Hematopoietic multipotent progenitor cell treated with erythropoietin and hydrocortisone succinate and interleukin-3 and kit ligand, for 4 days (in vitro differentiated cells): ENCODE measurements at places on chromosomes 1 and 21.

- DNase-seq: no peak
Observed at GRCh38 chr1:182587666-182588499, 1.2 kb downstream of the RNASEL start.

GRCh38 chr1:81305997-81306452 lies 494.7 kb upstream of the ADGRL2 start:
- peak; percentile 75 for DNase-seq

DNA sequence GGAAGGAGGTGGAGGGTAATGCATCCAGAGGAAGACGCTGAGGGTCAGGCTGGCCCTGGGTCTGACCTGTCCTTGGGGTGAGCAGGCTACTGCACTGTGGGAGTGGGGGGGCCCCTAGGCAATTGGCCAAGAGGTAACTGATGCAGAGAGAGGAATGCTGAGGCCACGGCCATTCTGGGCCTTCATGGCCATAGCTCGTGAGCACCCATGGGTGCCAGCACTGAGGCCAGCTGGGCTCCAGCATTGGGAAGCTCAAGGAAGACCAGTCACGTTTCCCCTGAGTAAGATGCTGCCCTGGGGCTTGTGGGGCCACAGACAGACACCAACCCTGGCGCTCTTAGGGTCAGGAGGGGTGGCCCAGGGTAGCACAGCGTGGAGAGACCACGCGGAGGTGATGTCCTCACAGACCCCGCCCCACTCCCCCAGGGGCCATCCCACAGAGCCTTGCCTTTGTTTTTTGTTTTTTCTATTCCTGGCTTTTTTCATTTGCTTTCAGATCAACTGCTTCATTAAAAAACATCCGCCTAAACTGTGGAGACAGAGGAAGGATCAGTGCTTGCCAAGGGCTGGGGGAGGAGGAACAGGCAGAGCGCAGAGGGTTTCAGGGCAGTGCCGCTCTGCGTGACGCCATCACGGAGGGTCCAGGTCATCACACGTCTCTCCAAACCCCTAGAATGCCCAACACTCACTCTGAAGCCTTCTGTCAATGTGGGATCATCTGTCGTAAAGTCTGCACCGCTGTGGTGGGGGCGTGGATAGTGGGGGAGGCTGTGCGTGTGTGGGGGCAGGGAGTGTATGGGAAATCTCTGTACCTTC lies 61.1 kb downstream of the SIK1 start:
- DNase-seq: no peak

DNA sequence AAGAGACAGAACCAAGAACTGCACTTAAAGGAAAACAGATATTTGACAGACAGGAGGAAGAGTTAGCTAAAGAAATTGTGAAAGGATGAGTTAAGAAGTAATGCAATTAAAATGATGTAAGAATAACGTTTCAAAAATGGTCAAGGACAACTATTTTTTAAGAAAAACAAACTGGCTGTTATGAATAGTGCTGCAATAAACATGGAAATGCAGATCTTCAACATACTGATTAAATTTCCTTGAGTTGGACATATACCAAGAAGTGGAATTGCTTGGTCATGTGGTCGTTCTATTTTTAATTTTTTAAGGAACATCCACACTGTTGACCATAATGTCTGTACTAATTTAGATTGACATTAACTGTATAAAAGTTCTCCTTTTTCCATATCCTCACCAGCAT lies 23.1 kb upstream of the PHTF1 start:
- peak; percentile 14 for DNase-seq

GRCh38 chr1:232440325-232441035 lies 189.5 kb downstream of the SIPA1L2 start:
- no peak for DNase-seq

DNA sequence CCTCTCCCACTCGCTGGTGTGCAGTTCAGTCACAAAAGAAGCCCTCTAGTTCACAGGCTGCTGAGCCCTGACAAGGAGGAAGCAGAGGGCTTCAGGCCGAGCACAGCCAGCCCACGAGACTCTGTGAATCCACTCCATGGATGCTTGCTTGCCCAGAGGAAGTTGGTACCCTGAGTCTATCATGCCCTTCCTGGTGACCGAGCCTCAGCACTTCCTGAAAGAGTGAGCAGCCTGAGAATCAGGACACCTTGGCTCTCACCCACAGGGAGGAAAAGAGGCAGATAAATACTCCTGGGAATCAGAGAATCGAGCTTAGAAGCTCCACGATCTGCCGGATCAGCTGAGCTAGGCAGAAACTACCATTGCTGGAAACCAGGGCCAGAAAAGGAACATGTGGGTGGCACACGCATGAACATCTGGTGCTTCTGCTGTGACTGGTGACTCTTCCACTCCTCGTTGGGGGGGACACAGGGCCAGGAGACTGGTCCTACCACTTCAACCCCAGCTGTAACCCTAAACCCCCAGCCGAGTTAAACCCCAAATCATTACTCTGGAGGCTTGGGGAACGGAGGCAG lies 376.3 kb upstream of the CAMK1G start:
- peak; percentile 5 for DNase-seq

DNA sequence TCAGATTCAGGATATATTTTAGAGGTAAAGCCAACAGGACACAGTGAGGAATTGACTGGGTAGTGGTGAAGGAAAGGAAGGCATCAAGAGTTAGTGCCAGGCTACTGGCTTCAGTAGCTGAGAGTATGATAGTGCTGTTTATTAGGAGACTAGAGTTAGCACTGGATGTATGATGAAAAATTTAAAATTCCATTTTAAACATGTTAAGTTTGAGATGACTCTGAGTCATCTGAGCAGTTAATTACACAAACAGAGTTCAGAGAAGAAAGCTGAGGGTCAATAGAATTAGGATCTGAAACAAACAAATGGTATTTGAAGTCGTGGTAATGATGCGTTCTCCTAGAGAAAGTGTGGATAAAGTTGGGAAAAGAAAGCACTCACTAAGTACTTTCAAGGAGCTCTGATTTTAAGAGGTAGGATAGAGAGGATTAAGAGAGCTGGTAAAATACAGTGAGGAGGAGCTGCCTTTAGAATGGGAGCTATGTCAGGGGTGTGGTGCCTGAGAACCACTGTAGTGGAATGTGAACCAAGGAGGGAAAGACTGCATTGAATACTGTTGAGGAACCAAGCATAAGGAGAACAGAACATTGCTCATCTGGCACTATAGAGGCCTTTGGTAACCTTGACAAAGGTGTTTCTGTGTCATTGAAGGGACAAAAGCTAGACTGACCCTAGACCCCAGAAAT lies 21.7 kb upstream of the SHCBP1L start:
- DNase-seq: no peak

DNA sequence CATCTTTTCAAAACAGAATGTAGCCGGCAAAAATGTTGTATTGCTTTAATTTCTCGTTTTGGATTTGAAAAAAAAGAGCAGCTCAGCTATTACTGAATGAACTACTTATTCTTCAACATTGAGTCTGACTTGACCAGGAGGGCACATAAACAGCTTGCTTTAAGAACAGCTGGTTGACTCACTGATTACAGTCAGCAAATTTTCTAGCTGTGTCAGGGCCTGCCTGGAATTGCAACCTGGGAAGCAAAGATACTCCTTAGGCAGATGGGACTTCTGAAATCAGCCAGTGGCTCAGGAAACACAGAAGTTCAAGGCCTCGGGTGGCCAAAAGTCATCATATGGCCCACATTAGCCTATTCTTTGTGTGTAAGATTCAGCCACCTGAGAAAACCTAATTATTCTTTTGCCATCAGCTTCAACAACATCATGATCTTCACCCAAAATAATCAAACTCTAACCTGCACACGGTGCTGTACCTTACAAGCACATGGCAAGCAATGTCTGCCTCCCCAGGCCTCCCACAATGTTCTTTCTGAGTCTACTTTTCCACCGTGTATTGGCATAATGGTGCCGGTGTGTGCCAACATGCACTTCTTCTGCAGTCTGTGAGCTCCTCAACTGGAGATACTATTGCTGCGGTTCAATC lies 307.2 kb downstream of the HHIPL2 start:
- peak; percentile 25 for DNase-seq

- DNase-seq: no peak
Observed at GRCh38 chr1:245917403-245917802, 589.7 kb downstream of the SMYD3 start.
